ENCODE measurements at places on chromosomes 2 and 18.

- no peak for DNase-seq
Observed at GRCh38 chr2:230552181-230552580, 136.2 kb downstream of the SP100 start.

DNA sequence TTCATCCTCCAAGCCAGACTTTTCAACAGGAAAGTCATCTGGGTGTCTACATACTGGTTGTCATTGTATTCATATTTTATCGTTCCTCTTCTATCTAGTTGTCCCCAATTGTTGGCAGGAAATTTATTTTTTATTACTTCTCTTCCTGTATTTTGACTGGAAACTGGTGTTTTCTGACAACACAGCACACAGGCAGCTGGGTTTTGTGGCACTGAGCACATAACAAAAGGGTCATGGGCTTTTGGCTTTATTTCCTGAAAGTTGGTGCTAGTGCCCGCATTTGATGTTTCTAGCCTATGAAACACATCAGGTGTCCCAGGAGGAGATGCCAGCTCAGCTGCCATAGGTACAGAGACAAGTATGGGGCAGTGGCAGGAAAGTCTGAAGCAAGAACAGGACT is 126.4 kb downstream of the TMEM17 start:
- no peak for DNase-seq

- no peak for DNase-seq
Observed at GRCh38 chr2:54652540-54652939, 70.9 kb upstream of the EML6 start.

GRCh38 chr2:64846177-64846576 is 143.0 kb upstream of the SLC1A4 start:
- no peak for DNase-seq

GRCh38 chr2:60312618-60313017 is 240.8 kb downstream of the BCL11A start:
- DNase-seq = no peak

GRCh38 chr2:149400997-149401396 is 70.6 kb downstream of the LYPD6 start:
- no peak for DNase-seq

DNA sequence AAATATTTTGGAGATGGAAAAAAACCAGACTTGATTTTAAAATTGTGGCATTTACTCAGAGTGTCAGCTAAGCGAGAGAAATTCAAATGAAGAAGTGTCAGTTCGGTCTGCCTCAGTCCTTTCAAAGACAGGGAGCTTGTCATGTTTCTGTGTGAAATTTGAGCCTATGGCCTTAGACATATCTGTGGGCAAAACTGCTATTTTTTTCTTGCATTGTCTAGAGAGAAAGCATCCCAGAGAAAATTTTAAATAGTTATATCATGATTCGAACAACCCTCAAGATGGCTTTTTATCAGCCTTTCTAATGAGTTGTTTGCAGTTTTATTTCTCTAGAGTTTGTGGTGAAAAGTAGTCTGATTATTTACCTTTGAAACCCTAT is 50.2 kb upstream of the KCNE4 start:
- no peak for DNase-seq

GRCh38 chr2:206095536-206096332 is 9.8 kb upstream of the INO80D start:
- no peak for DNase-seq

DNA sequence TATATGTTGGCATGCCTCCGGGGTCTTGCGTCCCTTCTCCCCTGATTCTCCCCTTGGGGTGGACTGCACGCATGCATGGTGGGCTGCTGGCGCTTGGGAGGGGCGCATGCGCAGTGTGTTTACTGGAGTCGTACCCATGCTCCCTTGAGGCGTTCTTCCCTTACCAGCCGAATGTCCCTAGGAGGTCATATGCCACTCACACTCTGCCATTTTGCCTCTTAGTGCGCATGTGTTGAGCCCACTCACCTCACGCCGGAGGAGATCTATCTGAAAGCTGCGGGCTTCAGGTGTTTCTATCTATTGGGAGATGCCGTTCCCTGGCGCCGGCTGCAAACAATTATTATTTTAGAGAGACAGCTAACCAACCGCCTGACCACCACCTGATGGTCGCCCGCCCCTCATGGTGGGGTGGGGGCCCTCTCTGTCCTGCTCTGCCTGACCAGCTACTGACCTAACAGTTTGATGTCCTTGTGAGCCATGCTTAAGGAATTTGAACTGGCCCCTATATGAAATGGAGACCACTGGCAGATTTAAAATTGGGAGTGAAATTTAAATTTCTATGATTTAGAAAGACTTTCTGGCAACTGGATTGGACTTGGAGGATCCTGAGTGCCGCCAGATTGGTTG is 179.6 kb downstream of the RNF144A start:
- DNase-seq = no peak

DNA sequence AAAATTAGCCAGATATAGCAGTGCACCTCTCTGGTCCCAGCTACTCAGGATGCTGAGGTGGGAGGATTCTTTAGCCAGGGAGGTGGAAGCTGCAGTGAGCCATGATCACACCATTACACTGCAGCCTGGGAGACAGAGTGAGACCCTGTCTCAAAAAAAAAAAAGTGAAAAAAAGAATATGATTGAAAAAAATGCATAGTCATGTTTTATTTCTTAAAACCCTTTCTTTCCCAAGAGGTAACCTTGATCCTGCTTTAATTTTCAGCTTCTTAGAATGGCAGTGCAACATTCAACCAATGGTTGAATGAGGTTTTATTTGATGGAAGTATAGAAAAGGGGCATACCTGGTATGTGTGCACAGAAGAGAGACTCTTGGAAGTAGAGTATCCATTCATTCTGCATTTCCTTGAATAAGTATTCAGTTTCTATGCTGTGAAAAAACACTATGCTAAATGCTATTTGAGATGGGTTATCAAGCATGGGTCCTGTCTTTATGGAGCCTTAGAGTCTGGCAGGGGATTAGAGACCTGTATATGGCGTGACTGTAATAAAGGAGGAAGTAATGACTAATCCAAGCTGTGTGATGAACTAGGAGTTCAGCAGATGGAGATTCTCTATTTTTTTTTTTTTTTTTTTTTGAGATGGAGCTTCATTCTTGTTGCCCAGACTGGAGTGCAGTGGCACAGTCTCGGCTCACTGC is 146.3 kb downstream of the WDSUB1 start:
- no peak for DNase-seq
